Right ventricle myocardium inferior (tissue), 1 donor: ENCODE measurements at places on chromosomes 1 and 21. TPM values are rescaled to one million over a fixed set of nuclear protein-coding genes. Genes with fewer than 3 reads are reported as not detected.

The SPRR2D gene
- total RNA-seq, result not detected

The SYDE2 gene
- total RNA-seq, result 20.7 TPM

The MYBPH gene
- total RNA-seq, result not detected

The VWA5B1 gene
- total RNA-seq, result not detected

The CAPN2 gene
- total RNA-seq, result 85.4 TPM

The HRNR gene
- not detected for total RNA-seq

The IRF6 gene
- total RNA-seq, result 29.7 TPM

The GUK1 gene
- 162 TPM for total RNA-seq

The TMPRSS3 gene
- not detected for total RNA-seq

The MSH4 gene
- 0.35 TPM for total RNA-seq
